Endothelial cell of umbilical vein (primary cell): ENCODE measurements at places on chromosomes 3 and 15. TPM values are rescaled to one million over a fixed set of nuclear protein-coding genes. Genes with fewer than 3 reads are reported as not detected.

Gene GHRL
- total RNA-seq: not detected in 2 replicates

Gene ACP3
- not detected in 2 replicates for total RNA-seq

Gene SLC2A2
- total RNA-seq: not detected in 2 replicates

DNA sequence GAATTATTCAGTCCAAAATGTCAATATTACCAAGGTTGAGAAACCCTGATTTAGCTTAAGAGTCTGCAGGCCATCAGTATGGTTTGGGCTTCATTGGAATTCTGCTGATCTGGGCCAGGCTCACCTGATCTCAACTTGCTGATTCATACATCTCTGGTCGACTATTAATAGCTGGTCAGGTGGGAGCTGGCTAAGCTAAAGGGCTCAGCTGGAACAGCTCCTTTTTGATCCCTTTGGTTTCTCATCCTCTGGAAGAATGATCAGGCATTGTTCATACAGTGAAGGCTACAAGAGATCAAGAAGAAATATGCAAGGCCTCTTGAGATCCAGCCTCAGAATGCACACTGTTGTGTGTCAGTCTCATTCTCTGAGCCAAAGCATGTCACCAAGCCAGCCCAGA, 123.3 kb upstream of the MME start:
- no peaks in the 10 kb centered on the region for H3K27me3 ChIP-seq
- H3K36me3 ChIP-seq: no peaks in the 10 kb centered on the region
- DNase-seq: no peak
- no peaks in the 10 kb centered on the region for H3K4me1 ChIP-seq

- H3K27ac ChIP-seq: no peak overlapping the region
- peak; percentile 54 for DNase-seq
These were observed 133.8 kb downstream of the MOBP start for GRCh38 chr3:39601241-39601640.
